ENCODE measurements at places on chromosomes 6 and 20.

DNA sequence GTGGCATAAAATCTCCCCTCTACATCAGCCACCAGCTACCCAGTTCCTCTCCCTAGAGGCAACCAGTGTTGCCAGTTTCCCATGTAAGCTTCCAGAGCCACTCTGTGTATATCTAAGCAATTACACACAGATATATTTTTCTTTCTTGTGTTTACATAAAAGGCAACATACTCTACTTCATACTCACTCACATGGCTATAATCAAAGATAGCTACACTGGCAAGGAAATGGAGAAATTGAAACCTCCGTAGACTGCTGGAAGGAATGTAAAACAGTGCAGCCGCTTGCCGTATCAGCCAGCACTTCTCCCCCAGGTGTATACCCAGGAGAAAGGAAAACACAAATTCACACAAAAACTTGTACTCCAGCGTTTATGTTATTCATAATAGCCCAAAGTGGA lies 38.5 kb upstream of the NELFCD start:
- DNase-seq, result no peak

- no peak for DNase-seq
These were observed 93.8 kb upstream of the LY86 start for GRCh38 chr6:6494677-6495076.

DNA sequence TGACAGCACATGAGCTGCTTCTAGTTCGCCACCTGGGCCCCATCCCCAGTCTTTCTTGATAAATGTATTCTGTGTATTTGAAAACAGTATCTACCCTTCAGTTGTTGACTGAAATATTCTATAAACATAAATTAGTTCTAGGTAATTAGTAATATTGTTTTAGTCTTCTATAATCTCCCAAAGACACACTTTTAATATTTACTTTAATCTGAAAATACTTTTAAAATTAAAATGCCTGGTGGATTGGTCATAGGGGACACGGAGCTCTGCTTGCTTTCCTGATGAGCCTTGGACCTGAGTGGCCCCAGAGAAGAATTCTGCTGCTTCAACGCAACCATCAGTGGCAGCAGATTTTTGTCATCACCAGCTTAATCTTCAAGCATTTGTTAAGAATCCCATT lies 234.5 kb downstream of the THBS2 start:
- DNase-seq, result no peak

DNA sequence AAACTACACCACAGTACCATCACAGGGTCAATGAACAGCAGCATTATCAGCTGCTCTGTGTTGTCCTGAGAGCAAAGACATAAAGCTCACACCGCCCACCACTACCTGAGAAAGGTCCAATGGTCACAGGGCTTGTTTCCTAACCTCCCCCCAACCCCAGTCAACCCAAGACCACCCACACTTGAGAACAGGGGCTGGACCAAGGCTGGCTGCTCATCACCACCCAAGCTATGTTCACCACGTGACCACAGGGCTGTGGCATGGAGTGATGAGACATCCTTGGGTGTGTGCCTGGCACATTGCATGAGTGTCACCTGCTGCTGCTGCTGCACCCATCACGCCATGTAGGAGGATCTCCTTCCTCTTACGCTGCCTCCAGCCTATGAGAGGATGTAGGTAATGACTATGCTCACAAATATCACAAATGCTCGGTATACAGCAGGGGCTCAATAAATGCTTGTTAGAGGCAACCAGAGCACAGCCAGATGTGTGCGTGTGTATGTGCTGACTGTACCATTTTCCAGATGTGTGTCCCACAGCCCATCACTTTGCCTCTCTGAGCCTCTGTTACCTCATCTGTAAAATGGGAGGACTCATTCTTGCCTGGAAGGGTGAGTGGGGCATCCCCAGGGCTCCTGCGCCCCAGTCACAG lies 23.3 kb upstream of the SIRPA start:
- DNase-seq, result no peak

GRCh38 chr6:108706649-108707048 lies 141.6 kb upstream of the ARMC2 start:
- DNase-seq, result no peak

GRCh38 chr6:167907837-167908681 lies 81.3 kb downstream of the AFDN start:
- DNase-seq, result no peak

DNA sequence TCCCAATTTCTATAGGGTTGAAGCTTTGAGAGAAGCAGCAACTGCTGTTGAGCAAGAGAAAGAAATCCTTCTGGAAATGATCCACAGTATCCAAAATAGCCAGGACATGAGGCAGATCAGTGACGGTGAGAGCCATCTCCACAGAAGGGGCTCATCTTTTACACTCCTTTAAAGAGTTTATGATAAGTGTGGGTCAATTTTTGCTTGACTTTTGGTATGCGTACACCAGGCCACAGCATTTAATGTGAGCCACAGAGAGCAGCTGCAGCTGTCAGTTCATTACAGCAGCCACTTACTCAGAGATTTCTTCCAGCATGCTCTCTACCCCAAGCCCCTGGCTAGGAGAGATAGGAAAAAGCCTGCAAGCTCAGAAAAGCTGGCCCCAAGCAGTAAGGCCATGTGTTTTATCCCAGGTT lies 9.9 kb downstream of the BAG2 start:
- no peak for DNase-seq

- no peak for DNase-seq
These were observed 695.0 kb downstream of the COL12A1 start for GRCh38 chr6:74510878-74511277.

DNA sequence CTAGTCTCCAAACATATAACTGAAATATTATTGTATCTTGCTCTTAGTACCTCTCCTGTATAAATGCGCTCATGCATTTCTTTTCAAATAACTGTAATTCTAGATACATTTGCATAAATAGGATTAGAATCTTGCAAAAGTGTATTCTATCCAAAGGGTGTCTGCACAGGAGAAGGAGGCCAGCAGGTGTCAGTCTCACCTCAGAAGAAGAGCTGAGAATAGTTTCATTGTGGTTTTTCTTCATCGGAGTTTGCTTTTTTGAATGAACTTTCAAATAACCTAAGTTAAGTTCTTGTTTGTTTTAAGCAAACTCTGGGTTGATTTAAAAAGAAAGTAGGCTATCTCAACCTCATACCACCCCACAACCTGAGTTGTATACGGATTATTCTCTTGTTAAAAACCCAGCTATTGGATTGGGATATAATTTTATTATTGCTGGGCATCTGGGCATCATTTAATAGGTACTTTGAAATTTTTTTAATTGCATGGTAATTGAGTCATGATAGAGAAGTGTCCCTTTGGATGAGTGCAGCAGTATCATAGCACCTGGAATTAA lies 125.0 kb upstream of the MLIP start:
- no peak for DNase-seq

DNA sequence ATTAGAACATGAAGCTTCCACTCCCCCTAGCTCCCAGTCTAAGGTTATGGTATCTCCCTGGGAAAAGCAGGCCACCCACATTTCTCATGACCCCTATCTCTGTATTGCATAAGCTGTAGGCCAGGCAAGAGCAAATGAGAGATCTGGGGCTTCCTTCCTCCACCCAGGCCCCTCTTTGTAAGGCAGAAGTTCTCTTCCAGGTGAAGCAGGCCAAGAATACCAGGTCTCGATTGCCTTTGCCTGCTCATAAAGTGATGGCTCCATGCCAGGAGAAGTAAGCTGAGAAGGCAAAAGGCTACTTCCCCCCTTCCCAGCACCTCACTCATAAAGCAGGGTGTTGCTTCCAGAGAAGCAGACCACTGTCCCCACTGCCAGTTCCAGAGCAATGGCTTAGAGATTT lies 144.1 kb upstream of the KCNK16 start:
- DNase-seq, result no peak

GRCh38 chr20:57829805-57830514 lies 120.1 kb upstream of the PMEPA1 start:
- DNase-seq, result no peak

DNA sequence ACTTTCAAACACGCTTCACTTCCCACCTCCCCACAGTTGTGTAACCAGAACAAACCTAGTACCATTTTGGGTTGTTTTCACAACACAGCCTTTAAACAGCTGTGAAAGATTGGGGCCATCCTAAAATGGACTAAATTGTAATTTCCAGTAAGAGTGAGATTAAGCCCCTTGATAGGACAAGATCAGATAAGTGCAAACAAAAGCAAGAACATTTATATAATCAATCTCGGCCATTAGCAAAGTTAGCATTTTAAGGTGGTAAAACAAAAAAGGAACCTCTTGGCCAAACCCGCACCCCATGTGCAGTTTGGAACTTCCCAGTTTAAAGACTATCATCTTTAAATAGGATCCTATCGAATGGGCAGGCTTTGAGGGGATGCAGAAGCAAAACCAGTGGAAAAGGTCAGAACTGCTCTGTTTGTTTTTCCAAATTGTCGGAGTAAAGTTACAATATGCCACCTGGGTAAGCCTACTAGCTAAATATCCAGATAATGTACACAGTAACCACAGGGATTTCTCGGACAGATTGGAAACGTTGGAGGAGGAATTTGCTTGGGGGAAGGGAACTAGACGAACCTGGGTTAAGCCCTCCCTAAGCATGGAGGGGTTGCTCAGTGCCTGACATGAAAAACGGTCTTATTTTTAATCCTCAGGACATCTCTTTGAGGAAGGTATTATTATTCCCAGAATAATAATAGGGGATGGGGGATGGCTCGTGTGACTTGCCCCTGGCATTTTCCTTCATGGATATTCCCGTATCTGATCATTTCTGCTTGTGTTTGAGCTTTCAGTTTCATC lies 159.8 kb upstream of the SALL4 start:
- DNase-seq, result no peak

- DNase-seq, result no peak
These were observed 85.5 kb downstream of the CFAP61 start for GRCh38 chr20:20137851-20138250.

All from GOT3 (cell line).